Lower lobe of right lung (tissue), 2 donors: ENCODE measurements at places on chromosomes 5 and 9. TPM values are rescaled to one million over a fixed set of nuclear protein-coding genes. Genes with fewer than 3 reads are reported as not detected.

DNA sequence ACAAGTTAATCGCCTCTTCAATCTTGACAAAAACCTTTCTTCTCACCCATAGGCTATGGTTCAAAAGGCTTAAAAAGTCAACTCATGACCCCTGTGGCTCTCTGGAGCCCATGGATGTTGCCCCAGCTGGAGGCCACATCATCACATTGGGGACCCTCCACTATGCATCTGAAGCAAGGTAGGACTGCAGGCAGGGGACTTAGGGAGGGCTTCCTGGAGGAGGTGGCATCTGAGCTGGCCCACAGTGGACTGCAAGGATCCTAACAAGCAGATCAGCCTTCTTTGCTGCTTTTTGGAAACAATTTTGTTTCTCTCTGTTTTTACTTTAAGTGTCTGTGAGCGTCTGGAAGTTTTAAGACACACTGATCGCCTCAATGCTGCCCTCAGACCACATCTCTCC lies 234.7 kb downstream of the HSPA4 start:
- no peak for DNase-seq

- no peak for DNase-seq
These were observed 35.5 kb downstream of the OLFML2A start for GRCh38 chr9:124812441-124812876.

GRCh38 chr5:159752622-159753275 lies 163.5 kb upstream of the ADRA1B start:
- DNase-seq: no peak

GRCh38 chr5:118378959-118379358 lies 609.4 kb downstream of the DTWD2 start:
- DNase-seq: no peak

GRCh38 chr5:152953788-152954483 lies 536.5 kb upstream of the GRIA1 start:
- no peak for DNase-seq

- DNase-seq: no peak
These were observed 129.3 kb upstream of the EPB41L4A start for GRCh38 chr5:112548246-112548881.

- DNase-seq: no peak
These were observed 37.3 kb downstream of the LOX start for GRCh38 chr5:122040636-122041302.

DNA sequence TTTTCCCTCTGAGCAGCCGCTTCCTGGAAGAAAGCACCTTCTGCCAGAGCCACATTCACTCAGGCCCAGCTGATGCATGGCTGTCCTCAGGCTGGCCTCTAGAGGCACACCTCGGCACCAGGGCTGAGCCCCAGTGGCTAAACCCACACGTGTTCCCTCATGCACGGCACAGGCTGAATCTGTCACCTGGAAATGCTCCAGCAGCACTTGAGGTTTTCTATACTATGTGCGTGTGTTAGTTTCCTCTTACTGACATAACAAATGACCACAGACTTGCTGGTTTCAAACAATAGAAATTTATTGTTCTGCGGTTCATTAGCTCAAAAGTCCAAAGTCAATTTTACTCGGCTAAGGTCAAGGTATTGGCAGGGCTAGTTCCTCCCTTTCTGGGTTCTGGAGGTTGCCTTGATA lies 141.4 kb downstream of the LRRC70 start:
- peak; percentile 53 for DNase-seq

- DNase-seq: no peak
These were observed 201.2 kb downstream of the TSSK1B start for GRCh38 chr5:113233606-113234005.

DNA sequence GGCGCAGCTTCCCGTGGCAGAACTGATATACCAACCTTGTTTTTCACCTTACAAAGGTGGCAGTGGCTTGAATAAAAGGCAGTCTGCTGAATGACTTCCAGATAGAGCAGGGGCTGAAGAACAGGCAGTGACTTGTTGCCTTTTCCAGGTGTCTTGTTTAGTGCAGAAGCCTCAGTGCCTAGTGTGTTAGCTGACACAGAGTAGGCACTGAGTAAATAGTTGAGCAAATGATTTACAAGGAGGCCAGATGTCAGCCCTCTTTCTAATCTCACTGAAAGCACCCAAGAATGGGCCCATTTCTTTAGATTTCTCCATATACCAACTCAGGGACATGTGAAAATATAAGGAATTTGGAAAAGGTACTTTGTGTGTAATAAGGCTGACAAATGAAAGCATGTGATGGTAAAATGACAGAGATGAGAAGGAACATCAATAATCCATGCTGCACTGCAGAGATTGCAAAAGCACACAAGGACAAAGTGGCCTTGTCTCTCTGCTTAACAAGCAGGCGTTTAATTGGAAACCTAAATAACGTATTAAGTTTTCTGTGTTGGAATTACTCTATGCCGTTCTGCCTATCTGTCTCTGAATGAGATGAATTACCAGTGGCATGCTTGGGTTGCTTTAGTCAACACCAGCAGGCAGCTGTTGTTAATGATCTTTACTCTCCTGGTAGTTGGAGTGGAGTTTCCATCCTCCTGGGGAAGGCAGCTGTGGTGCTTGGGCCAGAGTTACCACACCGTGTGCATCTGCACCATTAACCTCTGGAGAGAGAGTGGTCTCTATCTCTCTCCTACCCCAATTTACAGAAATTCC lies 360.1 kb upstream of the C9orf72 start:
- no peak for DNase-seq

GRCh38 chr9:132401824-132402223 lies 4.8 kb downstream of the TTF1 start:
- no peak for DNase-seq

DNA sequence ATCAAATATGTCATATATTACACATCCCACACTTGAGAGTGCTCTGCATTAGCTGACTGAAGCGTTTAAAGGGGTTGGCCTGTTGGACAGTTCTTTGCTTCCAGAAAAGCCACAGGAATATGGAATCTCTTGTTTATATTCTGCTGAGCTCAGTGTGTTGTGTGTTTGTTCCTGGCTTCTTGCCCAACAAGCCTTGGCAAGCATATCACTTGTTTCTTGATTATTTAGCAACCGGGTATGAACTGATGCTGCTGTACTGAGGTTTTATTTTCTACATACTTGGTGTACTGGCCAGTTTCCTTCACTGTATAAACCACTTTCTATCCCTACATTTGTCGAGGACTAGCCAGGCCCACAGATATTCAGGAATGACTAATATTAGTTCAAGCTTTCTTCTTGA lies 378.9 kb downstream of the KCTD16 start:
- no peak for DNase-seq

DNA sequence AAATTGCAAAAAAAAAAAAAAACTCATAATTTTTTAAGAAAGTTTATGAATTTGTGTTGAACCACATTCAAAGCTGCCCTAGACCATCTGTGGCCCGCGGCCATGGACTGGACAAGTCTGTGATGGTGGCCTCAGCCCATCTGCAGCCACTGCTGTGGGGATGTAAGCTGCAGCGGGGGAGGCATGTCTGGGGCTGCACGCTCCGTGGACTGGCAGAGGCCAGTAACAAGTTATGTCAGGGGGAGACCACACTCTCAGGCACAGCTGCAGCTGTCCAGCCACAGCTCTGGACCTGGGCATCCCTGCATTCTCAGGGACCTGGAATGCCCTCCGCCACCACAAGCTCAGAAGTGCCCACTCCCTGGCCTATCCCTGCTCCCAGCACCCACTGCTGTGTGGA lies 1272.3 kb upstream of the CDH9 start:
- DNase-seq: no peak

GRCh38 chr9:99748676-99749075 lies 73.0 kb upstream of the NR4A3 start:
- DNase-seq: no peak

DNA sequence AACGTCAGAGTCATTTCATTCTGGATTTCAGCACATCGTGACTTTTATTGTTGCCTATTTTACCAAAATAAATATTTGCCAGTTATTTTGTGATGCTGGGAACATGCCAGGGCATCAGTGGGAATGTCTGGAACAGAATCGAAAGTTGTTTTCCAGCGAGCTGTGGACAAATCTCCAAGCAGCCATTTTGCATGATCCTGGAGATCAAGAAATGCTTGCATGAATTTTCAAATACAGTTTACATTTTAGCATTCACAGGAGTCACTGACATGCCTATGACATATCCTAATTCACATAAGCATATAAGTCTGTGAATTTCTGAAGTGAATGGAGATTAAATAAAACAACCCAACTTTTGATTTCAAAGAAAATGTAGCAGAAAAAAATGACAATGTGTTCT lies 119.4 kb downstream of the VCAN start:
- no peak for DNase-seq

DNA sequence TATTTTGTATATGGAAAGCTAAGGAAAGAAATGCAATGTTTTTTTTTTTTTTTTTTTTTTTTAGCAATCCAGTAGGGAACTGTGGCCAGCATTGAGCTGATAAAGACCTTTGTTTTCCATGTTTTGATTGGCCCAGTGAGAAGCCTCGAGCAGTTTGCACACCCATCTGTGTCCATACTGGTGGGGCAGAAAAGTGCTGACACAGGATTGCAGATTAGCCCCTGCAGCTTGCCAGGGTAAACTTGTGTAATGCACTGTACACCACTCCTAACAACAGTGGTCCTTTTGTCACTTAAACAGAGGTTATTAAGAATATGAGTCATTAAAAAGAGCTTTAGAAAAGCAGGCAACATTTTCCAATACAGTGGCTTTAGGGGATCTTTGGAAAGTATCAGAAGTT lies 132.8 kb upstream of the CDKN2B start:
- DNase-seq: no peak

GRCh38 chr9:115756736-115757135 lies 396.9 kb upstream of the PAPPA start:
- no peak for DNase-seq

DNA sequence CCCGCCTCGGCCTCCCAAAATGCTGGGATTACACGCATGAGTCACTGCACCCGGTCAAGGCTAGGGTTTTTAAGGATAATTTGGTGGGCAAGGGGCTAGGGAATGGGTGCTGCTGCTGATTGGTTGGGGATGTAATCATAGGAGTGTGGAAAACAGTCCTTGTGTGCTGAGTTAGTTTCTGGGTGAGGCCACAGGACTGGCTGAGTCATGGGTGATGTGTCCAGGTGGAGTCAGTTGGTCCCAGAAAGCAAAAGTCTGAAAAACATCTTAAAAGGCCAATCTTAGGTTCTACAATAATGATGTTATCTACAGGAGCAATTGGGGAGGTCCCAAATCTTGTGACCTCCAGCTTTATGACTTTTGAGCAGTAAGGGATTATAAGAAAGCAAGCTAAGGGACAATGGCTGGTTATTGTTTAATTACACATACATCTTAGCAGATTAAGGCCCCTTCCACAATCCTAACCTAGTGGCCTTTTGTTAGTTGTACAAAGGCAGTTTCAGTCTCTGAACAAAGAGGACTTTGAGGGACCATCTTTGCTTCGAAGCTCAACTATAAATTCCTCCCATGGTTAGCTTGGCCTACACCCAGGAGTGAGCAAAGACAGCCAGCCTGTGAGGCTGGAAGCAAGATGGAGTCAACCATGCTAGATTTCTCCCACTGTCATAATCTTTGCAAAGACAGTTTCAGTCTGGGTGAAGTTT lies 5.5 kb upstream of the AOPEP start:
- DNase-seq: no peak

DNA sequence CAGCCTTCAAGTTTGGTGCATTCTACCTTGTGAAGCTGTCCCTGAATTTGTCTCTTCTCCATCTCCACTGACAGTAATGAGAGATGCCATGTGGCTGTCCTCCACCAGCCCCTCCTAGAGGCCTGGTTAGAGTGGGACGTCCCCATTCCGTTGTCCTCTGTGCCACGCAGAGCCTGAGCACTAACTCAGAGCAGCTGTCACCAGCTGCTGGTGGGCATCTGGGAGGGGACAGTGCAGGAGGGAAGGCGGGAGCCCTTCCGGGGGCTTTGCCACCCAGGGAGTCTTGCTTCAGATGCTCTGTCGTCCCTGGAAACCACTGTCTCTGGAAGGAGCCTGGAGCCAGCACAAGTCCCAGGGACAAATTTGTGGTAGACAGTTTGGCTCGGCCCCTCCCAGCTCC lies 78.6 kb downstream of the PDZD2 start:
- DNase-seq: no peak

DNA sequence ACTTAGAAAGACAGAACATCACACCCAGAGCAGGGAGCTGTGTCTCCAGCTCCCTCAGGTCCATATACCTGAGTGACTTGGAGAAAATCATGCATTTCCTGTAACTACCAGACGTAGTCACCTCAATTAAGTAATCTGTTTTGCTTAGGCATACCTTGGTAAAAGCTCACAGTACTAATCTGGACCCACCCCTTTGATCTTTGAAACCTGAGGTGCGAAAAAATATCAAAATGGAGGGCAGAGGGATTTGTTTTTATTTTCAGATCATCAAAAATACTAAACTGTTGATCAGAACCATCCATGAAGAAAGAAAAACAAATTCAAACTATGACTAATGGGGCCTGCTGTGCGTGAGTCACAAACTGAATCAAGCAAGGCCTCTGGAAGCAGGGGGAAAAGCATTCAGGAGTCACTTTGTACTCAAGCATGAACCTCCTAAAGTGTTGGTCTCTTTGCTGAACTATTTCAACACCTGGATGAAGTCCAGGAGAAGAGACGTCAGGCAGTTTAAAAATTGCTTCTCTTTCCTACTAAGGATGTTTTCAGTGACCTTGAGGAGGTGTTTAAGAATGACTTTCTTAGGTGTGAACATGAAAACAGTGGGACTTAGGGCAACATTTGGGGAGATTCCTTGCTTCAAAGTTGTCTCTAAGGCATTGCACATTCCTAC lies 76.3 kb downstream of the MUSK start:
- no peak for DNase-seq

DNA sequence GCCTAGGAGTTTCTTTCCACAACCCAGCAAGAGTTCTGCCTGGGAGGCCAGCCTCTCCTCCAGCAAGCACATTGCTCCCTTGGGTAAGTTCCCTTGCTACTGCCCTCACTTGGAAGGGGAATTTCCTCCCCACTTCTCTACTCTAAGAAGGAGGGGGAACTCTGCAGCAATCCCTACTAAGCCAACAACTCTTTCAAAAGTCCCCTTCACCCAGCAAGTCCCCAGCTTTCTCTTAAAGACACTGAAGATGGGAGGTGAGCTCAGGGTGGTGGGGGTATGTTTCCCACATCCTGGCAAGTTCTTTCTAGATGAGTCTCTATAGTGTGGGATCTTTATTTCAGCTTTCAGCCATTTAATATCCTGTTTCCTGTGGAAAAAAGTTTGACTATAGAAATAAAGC lies 49.0 kb downstream of the PDE8B start:
- DNase-seq: no peak

- DNase-seq: no peak
These were observed 8.8 kb upstream of the WDR36 start for GRCh38 chr5:111083323-111083722.

GRCh38 chr9:98192503-98193335 lies at the start of gene CORO2A:
Gene CORO2A (minus strand): TSS chr9:98192637. CDS start chr9:98157660, 34,977 bp downstream.
- peak; percentile 90 for DNase-seq

- DNase-seq: peak; percentile 64
These were observed 158.7 kb upstream of the IER5L start for GRCh38 chr9:129336601-129337331.

GRCh38 chr5:158966716-158967115 lies 133.0 kb downstream of the EBF1 start:
- no peak for DNase-seq

GRCh38 chr5:407051-407450 lies 35.9 kb upstream of the EXOC3 start:
- no peak for DNase-seq

Gene LHX3
- total RNA-seq: not detected

Gene SH3PXD2B
- total RNA-seq: 49.8 TPM

Gene BARX1
- total RNA-seq: not detected

Gene FRRS1L
- 0.06 TPM for total RNA-seq

Gene SLC22A4
- total RNA-seq: 8.5 TPM

Gene FAM151B
- total RNA-seq: 4.1 TPM

Gene FGF18
- 2.0 TPM for total RNA-seq

Gene PCDHGB5
- 9.1 TPM for total RNA-seq

Gene KCNIP1
- total RNA-seq: 1.7 TPM

Gene MEF2C
- total RNA-seq: 42.0 TPM

Gene ARHGAP26
- total RNA-seq: 42.1 TPM

Gene DMGDH
- 1.3 TPM for total RNA-seq
